CD4-positive, alpha-beta T cell treated with Interferon gamma for 1 hour (primary cell): ENCODE measurements at places on chromosomes 16 and 17.

- no peak for DNase-seq
Observed at GRCh38 chr17:28715217-28715616, 2.5 kb downstream of the RAB34 start.

GRCh38 chr17:73155410-73156165 is 9.2 kb upstream of the SSTR2 start:
- DNase-seq: no peak

DNA sequence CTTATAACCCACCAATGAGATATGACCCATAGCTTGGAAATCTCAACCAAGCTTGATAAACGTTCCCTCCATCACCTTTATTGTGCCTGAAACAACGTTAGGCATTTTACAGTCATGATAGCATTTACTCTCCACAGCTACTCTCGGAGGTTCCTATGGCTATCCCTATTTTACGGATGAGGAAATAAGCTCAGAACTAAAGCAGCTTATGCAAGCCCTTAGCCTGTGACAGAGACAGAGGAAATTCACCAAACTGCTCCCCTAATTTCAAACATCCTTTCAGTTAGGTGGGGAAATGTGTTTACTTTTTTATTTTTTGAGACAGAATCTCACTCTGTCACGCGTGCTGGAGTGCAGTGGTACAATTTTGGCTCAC is 18.7 kb downstream of the DCUN1D3 start:
- DNase-seq: no peak

DNA sequence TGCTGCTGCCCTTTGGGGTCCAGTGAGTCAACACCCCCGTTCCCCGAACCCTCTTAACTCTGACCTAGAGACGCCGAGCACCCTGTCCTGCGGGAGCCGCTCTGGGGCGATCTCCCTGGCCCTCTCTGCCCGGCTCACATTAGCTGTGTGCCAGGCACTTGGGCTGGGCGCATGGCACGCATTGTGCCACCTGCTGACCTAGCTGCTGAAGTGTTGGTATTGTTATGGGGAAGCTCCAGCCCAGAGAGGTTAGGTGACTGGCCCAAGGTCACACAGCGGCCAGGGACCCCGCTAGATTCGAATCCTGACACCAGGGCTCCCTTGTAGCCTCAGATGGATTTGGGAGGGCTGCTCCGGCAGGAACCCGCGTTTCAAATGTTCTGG is 1.1 kb downstream of the HSD17B1 start:
- no peak for DNase-seq

GRCh38 chr16:1422076-1422475 is 1.5 kb upstream of the UQCC4 start:
- DNase-seq: no peak
